ENCODE measurements at places on chromosomes 3 and 15. TPM values are rescaled to one million over a fixed set of nuclear protein-coding genes. Genes with fewer than 3 reads are reported as not detected.

The RTP2 gene
- total RNA-seq, result not detected

- DNase-seq, result no peak
These were observed 220.2 kb downstream of the NTRK3 start for GRCh38 chr15:88036154-88036839.

The ISLR2 gene
- total RNA-seq, result not detected

The RETNLB gene
- total RNA-seq, result not detected

DNA sequence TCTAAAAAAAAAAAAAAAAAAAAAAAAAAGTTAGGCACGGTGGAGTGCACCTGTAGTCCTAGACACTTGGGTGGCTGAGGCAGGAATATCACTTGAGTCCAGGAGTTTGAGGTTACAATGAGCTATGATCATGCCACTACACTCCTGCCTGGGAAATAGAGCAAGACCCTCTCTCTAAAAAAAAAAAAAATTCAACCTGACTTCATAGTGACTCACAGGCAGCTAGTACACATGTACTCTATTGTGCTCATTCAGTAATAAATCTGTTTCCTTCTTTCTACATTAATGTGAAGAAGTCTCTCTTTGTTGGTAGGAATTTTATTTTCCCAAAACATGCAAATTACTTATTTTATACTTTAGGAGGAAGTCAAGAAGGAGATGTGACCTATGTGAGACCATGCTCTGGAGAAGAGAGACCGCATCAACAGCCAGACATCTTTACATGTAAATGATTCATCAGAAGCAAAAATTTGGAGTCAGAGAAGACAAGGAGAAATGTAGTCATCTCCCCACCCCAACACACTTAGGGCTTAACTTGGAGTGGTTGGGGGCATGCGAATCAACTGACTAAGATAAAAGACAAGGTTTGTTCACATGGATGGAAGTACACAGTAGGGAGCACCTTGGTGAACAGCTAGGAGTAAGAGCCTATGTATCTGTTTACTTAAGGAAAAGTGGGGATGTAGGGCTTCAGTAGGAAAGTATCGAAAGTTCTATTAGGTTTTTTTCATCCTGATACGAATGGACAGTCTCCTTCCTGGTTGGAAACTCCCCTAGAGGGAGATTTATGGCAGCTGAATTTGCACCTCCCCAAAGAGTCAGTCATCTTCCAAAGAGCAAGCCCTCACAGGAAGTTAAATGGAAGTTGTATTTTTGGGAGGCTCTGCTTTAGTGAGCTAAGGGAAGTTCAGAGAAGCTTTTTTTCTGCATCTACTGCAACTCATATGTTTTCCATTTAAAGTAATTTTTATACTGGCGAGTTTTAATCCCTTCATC lies 23.0 kb upstream of the NMD3 start:
- no peak for DNase-seq

DNA sequence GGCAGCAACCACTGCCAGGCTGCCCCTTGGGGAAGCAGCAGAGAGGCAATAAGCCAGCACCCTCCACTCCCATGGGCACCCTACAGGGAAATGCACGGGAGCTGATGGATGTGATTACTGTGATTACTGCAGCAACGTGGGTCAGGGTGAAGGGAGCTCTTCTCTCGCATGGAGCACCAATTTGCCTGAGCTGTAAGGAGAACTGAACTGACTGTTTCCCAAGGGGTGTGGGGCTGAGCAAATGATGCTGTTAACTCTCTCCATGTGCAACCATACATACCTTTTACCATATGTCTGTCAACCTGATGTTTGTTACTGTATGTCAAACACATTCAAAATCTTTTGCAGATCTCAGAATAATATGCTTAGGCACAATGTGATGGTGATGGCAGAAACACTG lies 680.6 kb downstream of the SQOR start:
- no peak for DNase-seq

The C3orf20 gene
- total RNA-seq, result 0.14 TPM

- DNase-seq, result no peak
These were observed 21.5 kb downstream of the SLC6A20 start for GRCh38 chr3:45774581-45775521.

- no peak for DNase-seq
These were observed 60.0 kb downstream of the ZNF385D start for GRCh38 chr3:21691036-21691435.

- no peak for DNase-seq
These were observed 97.3 kb downstream of the NEK10 start for GRCh38 chr3:27271890-27272289.

- DNase-seq, result no peak
These were observed 4.6 kb downstream of the TPM1 start for GRCh38 chr15:63046917-63047760.

- no peak for DNase-seq
These were observed 107.2 kb downstream of the SNRPN start for GRCh38 chr15:25061808-25062550.

DNA sequence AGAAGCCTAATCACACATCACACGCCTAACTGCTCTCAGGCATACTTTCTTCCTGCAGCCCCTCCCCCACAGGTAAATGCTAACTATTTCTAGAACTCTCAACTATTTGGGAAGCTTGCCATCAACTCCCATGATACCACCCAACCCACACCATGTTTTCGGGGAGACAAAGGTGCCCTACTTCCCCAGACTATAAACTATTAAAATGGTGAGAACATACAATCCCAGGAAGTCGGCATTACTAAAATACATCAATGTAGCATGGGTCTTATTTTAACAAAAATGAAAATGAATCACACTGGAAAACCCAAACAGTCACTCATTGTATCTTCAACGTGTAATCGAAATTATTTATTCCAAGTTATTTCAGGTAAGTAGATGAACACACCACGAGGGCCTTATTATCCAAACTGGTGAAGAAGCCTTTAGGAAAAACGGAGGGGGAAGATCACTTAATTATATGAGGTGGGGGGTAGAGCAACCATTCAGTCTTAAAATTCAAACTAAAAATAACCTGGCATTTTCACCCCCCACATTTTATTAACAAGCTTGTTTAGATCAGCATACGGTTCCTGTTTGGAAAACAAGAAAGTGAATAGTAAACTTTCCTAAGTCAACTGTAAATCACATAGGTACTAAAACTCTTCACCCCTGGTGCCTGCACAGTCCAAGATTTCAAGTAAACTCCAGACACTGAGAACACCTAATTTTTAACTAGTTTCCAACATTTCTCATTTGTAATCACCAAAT lies 1.9 kb downstream of the TBL1XR1 start:
- DNase-seq, result no peak

The GPR171 gene
- 72.2 TPM for total RNA-seq

DNA sequence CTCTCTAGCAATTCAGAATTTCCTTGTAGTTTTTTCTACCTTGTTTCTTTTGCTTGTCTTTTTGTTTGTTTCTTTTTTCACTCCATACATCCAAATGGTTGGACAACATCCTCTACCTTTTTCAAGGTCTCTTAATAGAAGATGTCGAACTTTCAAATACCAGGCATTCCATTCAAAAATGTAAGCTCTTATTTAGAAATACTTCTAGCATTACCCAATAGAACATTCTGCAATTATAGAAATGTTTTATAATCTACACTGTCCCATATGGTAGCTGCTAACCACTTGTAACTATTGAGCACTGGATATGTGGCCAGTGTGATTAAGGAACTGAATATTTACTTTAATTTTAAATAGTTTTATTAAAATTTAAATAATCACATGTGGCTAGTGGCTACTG lies 196.2 kb upstream of the MRPL3 start:
- DNase-seq, result no peak

- no peak for DNase-seq
These were observed 74.8 kb downstream of the TMEM39A start for GRCh38 chr3:119388577-119388976.

DNA sequence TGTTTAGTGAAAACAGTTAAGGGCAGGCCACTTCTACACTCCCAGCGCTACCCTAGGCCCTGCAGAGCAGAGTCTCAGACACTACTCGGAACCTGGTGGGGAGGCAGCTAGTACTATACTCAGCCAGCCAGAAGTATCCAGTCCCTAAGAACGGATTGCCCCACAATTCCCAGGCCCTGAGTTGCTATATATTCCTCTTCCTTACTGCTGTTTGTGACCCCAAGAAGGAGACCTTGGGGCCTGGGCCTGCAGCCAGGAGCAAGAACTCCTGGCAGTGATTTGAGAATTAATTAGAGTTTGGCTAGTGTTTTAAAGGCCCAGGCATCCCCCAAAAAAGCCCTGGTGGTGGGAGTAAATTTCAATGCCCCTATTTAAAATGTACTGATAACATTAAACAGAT lies 87.7 kb downstream of the RBPMS2 start:
- no peak for DNase-seq

GRCh38 chr3:15521573-15521965 lies at the start of gene COLQ:
COLQ (minus strand) TSS chr3:15521706; CDS start chr3:15521625, 81 bp downstream.
- DNase-seq, result no peak

The TICRR gene
- 3.3 TPM for total RNA-seq

GRCh38 chr3:149131589-149131988 lies 2.2 kb downstream of the HPS3 start:
- DNase-seq, result no peak

DNA sequence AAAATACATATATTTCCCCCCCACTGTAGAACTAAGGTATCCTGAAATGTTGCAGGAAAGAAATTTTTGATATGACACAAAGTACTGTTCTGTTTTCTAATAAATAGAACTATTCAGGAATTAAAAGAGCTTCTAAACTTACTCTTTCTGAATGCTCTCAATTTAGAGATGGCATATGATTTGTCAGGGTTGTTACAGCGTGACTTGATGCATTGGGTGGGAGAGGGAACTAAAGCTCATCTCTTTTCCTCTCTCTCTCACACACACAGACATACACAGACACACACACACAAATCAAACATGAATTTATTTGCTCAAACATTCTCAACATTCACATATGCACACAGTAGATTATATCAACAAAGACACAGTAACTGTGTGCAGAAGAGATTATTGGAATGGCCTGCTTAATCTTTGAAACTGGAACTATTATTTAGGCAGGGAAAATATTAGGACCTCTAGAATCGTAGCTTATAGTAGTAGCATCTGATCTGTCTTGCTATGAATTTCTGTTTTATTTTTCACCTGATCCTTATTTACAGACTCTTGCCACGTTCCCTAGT lies 807.4 kb upstream of the GBE1 start:
- DNase-seq, result no peak

The MKRN2OS gene
- not detected for total RNA-seq

The CCR3 gene
- total RNA-seq, result not detected

DNA sequence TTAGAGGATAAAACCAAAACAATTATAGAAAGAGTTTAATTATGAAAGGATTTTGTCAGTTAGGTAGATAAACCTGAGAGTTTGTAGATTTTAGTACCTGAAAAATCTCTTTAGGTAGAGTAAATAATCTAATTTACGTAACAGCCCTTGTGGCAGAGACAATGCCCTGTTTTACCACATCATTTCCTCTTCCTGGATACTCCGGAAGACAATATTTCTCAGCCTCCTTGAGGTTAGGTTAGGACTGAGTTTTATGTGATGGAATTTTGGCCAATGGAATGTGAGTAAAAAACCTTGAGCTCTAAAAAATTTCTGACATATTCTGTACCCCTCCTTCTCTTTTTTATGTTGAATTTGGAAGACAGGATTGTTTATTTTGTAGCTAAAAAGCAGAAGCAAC lies 50.7 kb upstream of the TPRG1 start:
- no peak for DNase-seq

DNA sequence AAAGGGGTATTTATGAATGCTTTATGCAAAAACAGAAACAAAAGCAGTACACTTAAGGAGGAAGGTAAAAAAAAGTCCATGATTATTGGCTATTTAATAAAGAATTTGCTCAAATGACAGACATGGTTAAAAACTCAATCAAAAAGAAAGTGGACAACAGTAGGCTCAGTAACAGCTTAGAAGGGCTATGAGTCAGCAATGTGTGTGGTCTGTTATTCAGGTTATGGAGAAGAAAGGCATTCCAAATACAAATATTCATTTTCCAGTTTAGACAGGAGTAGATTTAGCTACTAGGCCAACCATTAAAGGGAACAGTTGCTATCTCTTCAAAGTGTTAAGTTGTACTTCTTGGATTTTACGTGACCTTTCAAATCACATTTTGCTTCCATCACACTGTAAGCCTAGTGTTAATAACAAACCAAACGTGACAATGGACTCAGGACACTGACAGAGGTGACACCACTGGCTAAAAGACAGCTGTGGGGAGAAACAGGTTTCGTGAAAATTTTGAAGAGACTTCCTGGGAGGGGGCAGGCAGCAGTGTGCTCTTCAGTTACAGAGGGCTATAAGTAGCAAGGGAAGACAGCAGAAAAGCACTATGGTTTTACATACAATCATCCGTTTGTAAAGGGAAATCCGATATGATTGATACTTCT lies 41.7 kb upstream of the MYO5C start:
- DNase-seq, result no peak

DNA sequence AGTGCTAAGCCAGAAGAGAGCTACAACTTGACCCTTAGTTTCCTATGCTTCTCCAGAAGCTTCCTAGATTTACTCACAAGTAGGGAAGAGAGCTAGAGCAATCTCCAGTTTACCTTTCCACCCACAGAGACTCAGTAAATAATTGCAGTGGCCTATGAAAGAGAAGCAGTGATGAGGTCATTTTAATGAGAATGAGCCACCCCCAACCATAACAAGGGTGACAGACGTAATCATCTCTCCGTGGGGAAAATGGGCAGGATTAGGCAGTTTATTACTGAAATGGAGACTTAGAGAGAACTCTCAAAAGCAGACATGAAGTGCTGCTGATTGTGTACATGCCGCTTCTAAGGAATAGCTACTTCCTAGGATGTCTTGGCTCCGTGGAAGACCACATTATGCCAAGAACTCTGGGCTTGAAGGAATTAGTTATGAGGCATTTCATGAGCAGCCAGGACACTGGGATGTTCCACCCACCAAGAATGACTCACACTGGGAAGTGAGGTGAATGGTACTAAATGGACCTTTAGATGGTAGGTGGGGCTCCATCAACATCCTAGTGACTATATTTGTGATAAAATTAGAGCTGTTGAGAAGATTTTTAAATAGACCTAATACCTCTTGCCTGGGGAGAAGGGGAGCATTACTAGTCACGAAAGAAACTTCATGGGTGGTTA lies 160.9 kb downstream of the EDEM1 start:
- DNase-seq, result no peak

- DNase-seq, result no peak
These were observed 8.7 kb downstream of the CD86 start for GRCh38 chr3:122063908-122064307.

- no peak for DNase-seq
These were observed 70.4 kb downstream of the ARPP21 start for GRCh38 chr3:35709691-35710090.

- DNase-seq, result no peak
These were observed 37.5 kb upstream of the MYZAP start for GRCh38 chr15:57554063-57554811.

GRCh38 chr3:185549122-185549521 lies 3.3 kb downstream of the LIPH start:
- DNase-seq, result no peak

GRCh38 chr15:89502867-89503595 lies 6.6 kb upstream of the RHCG start:
- no peak for DNase-seq

GRCh38 chr3:53103397-53104296 lies 26.6 kb downstream of the RFT1 start:
- DNase-seq, result no peak

GRCh38 chr3:159447841-159448240 lies 540.8 kb upstream of the IL12A start:
- DNase-seq, result no peak

The ZNF660 gene
- total RNA-seq, result 0.66 TPM
